ENCODE measurements at places on chromosomes 5 and 9.

- no peak for DNase-seq
These were observed 613.5 kb downstream of the PDE4D start for GRCh38 chr5:59279979-59280378.

DNA sequence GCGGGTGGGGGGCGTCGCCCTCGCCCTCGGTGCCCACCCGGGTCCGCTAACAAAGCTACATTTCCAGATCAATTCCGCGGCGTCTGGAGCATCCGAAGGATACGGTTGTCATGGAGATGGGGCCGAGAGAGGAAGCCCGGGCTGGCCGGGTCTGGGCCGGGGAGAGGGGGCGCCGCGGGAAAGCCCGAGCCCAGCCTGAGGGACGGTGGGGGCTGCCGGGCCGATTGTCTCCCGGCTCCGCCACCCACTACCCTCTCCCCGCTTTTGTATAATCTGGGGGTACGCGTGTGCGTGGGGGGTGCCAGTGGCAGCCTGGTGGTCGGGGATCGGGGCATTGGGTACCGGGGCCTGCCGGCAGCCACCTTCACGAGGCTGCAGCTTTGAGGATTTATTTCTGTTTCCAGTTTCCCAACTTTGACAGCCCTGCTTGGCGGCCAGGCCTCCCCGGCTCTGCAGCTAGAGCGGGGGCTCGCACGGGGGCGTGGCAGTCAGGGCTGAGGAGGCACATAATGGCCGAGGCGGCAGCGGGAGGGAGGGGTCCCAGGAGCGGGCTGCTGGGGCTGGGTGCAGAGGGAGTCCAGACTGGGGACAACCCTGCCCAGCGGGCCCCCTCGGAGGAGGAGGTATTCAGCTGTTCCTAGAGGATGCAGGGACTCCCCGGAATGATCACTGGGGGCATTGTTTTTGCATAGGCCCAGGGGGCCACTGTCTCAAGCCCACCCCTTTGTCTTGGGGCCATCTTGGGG lies 626 bp downstream of the PSD2 start:
- DNase-seq: peak; percentile 23

DNA sequence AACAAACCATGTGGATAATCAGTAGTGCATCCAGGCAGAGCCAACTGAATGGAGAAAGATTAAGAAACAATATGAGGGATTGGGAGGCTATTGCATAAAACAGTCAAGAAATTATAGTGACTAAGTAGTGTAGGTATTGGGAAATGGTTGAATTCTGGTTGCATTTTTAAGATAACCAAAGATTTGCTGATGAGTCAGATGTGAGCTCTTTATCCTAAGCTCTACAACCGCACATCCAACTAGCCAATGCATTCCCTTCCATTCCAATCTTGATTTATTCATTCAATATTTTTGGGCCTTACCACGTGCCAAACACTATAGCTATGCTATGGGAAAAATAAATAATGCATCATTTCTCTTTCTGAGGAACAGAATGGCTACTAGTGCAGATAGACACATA lies 524.5 kb upstream of the RGMB start:
- DNase-seq: no peak

DNA sequence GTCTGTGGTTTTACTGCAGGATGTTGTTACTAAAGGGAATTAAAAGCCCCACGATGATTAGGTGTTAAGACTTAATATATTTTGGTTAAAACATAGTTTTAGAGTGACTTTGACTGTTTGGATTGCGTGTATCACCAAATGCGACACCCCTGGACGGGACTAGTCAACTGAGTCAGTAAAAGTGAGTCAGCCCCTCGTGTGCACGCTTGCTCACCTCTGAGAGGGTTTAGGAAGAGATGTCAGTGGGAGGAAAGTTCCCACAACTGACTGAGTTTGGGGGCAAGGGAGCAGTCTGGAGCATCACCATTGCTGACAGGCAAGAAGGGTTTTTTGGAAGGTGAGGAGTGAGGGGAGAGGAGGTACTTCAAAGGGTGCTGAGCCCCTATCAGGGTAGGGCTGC lies 14.4 kb upstream of the DMRT3 start:
- no peak for DNase-seq

GRCh38 chr5:127028822-127029457 lies 1.4 kb downstream of the MARCHF3 start:
- peak; percentile 79 for DNase-seq

DNA sequence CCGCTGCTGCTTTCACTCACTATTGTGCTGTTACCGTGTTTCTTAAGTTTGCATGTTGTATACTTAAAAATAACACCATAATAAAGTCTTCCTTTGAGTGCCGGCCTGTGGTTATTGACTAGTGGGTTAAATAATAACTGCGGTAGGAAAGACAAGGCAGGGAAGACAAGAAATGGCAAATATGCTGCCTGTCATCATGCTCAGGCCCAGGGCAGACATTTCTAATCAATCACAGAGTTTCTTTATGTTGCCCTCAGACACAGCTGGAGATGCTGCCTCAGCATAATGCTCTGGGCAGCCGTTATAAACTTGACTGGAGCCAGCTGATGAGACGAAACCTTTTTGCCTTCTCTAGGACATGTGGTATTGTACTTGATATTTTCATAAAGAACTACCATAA lies 215.0 kb downstream of the GAPVD1 start:
- DNase-seq: no peak

All from common myeloid progenitor, CD34-positive (primary cell).